ENCODE measurements at places on chromosomes 13 and 19.

DNA sequence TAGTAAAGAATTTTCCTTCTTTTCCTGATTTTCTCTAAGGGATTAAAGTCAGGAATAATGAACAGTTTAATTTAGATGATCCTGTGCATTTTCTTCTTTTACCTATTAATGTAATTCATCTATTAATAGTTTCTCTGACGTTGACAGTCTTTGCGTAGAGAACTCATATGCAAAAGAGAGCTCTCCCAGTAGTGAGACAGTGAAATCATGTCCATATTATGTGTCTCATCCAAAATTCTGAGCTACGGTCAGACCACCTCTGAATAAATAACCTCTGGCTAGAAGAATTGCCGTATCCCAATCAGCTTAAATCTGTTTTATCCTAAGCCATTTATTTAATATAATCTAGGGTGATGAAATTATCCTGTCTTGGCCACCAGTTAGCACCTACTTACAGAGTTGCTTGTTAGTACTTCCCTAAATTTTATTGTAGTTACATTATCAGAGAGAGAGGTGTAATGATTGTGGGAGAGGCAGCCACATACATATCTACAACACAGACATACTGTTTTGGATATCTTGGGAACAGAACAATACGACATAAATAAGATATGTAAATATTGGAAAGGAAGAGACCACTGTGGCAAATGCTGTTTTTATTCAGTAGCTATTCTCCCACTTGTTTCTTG is 30.7 kb downstream of the PDS5B start:
- no peak for DNase-seq

- DNase-seq, result no peak
Measured at GRCh38 chr13:76887076-76887563, 915 bp upstream of the KCTD12 start.

DNA sequence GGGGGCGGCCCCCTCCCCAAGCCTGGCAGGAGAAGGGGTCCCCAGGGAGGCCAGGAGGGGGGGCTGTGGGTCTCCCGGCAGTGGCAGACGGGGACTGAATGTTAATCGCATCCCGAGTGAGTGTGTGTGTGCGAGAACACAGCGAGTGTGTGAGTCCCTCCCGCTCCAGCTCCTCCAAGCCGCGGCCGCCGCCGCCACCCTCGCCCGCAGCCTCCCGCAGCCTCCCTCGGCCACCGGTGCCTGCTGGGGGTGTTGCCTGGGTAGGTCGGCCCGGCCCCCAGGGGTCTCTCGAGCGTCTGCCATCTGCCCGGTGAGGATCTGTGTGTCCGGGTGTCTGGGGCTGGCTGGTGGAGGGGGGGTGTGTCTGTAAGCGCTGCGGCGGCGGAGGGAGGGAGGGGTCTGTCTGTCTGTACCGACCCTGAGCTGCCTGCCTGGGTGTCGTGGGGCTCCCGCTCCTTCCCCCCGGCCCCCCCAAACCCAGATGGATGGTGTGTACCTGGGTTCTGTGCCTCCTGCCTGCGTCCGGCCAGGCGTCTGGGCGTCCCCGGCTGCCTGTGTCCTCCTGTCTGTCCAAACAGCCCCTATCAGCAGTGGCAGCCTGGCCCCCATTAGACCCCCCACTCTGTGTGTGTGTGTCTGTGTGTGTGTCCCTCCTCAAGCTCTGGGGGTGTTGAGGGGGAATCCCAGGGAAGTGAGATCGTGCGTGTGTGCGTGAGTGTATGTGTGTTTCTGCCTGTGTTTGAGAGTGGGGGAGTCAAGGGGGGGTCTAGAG is at the start of gene GRIN2D:
Gene GRIN2D, plus strand, starts transcription at position 110 of the 772 bp plus-strand sequence. CDS start 4,725 bp downstream, outside the sequence.
- no peak for DNase-seq

- DNase-seq, result peak; percentile 23
Measured at GRCh38 chr19:756236-756635, 5.3 kb downstream of the MISP start.

- no peak for DNase-seq
Measured at GRCh38 chr13:26300140-26300539, 46.2 kb downstream of the CDK8 start.

DNA sequence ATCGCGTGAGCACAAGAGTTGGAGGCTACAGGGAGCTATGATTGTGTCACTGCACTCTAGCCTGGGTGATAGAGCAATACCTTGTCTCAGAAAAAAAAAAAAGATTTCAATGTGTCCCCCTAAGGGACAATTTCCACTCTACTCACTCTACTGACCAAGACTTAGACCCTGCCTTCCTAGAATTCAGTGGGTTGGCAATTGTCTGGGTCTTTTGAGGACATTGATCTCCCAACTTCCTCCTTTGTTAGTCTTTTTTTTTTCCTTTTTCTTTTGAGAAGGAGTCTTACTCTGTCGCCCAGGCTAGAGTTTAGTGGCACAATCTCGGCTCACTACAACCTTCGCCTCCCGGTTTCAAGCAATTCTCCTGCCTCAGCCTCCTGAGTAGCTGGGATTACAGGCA is 2.2 kb downstream of the SPTBN4 start:
- DNase-seq, result no peak

GRCh38 chr19:3360421-3361383 is 5.7 kb upstream of the NFIC start:
- peak; percentile 51 for DNase-seq

DNA sequence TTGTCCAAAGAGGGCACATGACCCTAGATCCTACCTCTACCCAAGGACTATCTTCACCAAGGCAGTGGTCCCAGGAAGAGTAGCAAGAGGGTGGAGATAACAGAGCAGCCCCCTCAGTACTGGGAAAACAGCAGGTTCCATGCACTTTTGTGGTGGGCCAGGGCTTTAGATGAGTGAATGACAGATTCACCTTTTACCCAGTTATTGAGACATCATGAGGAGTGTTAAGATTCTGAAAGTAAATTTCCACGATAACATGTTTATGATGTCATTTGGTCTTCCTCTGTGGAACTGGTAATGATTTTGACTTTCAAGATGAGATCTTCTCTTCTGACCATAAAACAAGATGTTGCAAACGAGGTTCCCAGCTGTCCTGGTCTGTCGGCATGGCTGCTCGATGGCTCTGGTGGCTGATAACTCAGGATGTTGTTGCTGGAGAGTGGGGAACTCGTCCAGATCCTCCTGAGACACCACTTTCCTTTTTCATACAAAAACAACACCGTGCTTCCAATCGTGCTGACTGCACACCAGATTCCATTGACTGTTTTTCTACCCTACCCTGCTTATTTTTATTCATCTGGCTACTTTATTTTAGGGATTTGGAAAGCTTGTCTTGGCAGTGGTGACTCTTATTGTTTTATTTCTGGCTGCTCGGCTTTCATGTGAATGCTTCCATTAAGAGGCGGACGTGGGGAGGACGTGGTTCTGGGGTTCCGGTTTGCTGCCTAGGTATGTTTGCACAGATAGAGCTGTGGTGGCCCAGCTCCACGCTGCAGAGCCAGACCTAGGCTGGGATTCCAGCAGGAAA is 88.5 kb downstream of the LRCH1 start:
- DNase-seq, result no peak

- DNase-seq, result no peak
Measured at GRCh38 chr19:41853768-41854167, 6.3 kb upstream of the RPS19 start.

DNA sequence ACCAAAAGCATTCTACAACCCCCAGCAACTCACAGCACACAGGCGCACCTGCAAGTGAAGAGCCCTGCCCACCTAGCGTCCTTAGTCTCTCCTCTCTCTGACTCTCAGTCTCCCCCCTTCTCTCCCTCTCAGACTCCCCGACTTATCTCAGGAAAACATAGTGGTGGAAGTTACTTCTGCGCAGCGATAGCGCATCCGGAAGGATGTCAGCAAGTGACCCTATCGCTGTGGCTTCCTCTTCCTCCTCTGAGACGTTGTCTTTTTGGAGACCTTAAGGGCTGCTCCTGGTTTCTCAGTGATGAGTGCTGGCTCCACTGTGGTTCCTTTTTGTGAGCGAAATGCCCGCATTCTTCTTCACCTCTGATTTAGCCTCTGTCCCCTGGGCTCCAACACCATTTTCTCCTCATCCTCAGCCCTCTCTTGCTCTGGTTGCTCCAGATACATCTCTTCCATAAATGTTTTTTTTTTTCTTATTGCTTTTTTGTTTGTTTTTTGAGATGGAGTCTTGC is 1.4 kb upstream of the YIF1B start:
- no peak for DNase-seq

GRCh38 chr13:81795710-81796109 is 1454.8 kb upstream of the SPRY2 start:
- no peak for DNase-seq

- DNase-seq, result no peak
Measured at GRCh38 chr13:33649212-33649878, 168.6 kb upstream of the RFC3 start.

DNA sequence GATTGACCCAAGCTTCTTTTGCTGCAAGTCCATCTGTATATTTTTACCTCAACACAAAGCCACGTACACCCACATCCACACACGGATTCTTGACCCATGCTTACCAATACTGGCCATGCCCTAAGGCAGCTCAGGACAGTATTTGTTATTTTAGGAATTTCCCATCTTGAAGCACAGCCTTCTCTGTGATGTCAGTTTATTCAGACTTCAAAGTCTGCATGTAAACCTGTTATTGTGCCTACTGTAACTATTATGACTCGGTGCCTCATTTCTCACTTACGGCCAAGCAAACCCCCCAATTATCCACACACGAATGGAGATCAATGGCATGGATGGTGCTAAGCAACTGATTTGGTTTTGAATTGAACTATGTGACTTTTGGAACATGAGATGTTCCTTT is 17.5 kb downstream of the CLDN10 start:
- no peak for DNase-seq

DNA sequence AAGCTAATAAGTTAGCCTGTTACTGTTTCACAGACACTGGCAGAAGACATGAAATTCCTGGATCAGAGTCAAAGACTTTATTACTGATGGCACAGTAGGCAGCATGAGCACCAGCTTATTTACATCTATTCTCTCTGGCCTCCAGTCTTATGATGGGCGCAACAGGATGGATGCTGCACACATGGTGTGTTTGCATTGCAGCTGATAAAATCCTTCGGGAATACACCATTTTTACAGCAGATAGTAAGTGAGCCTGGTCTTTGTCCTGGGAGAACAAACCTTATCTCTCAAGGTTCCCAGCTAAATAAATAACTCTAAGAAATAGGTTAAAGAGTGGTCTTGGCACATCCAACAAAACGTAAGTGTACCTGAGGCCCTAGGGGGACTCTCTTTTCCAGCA is 16.0 kb downstream of the EPSTI1 start:
- DNase-seq, result no peak

GRCh38 chr19:35767288-35768081 is 7.9 kb upstream of the ARHGAP33 start:
- no peak for DNase-seq

GRCh38 chr19:48950159-48950558 is 4.5 kb upstream of the BAX start:
- DNase-seq, result no peak

GRCh38 chr13:29716493-29716892 is 121.0 kb upstream of the SLC7A1 start:
- DNase-seq, result no peak

GRCh38 chr19:2636897-2637683 is 65.4 kb downstream of the GNG7 start:
- DNase-seq, result peak; percentile 72

DNA sequence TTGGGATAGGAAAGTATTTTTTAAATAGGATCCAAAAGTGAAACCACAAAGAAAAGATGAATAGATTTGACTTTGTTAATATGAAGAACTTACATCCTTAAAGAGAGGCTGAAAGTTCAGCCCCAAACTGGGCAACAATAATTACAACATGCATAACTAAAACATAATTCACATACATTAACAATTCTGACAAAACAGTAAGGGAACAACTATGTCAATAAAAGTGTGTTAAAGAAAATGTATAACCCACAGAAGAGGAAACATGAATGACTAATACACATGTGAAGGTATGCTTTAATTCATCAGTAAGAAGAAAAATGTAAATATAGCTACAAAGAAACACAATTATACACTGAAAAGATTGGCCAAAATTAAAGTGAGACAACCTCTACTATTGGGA is 1597.6 kb upstream of the MIR17HG start:
- no peak for DNase-seq

- DNase-seq, result no peak
Measured at GRCh38 chr19:55358943-55359908, 3.8 kb downstream of the GARIN5B start.

- no peak for DNase-seq
Measured at GRCh38 chr13:20672772-20673171, 30.7 kb upstream of the IL17D start.

DNA sequence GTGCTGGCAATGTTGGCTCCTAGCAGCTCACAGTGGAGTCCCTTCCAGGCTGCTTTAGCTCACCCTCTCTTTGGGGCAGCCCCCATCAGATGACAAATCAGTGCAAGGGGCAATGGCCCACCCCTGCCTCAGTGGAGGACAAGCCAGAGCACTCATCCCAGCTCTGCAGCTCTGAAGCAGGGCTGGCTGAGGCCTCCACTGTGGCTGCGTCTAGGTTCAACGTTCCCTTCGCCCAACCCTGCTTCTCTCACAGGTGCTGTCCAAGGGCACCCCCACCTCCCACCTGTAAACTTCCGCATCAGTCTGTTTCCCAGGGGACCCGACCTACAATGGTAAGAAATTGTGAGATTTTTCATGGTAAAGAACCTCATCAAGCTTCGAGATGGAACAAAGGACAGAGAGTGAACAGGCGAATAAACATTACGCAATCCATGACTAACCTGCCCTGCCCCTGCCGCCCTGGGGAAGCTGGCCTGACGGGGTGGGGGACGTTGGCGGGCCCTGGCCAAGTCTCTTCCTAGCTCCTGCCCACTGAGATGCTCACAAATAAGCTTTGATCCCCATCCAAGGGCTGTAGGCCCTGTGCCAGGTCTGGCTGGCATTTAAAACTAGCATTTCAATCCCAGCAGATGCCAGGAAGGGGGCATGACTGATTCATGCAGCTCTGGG is 40.5 kb downstream of the DZIP1 start:
- no peak for DNase-seq
